ENCODE measurements at places on chromosomes 7 and 10.

DNA sequence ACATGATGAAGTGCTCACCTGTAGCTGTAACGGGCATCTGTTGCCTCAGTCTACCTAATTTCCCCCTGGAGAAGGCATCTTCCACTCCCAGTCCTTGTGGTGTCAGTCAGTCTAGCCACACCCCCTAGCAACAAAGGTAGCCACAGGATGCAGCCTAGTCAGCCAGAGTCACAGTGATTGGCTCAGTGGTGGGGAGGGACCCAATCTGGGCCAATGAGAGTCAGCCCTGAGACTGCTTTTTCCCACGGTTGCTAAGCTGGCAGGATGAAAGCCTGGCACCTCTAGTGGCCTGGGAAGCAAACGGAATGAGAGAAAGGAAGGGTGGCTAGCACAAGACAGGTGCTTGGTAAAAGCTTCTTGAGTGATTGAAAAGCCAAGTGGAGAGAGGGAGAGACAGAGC is 118.6 kb downstream of the SH3PXD2A start:
- no peak for DNase-seq

DNA sequence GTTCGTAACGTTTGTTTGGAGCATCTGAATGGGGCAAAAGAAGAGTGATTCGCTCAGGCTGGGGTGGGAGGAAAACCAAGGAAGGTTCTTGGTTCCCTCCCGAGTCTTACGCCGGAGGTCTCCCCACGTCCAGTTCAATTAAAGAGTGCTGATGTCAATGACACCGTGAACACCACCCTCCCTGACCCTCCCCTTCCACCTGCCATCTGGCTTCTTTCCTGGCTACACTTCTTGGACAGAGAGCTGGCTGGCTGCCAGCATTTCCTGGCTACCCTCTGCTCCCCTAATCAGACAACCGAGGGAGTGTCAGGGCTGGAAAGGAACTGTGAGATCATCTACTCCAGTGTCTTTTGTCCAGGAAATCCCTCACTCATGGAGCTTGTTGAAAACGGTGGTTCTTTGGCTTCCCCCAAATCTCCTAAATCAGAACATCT is 24.1 kb upstream of the FFAR4 start:
- DNase-seq, result peak; percentile 71

DNA sequence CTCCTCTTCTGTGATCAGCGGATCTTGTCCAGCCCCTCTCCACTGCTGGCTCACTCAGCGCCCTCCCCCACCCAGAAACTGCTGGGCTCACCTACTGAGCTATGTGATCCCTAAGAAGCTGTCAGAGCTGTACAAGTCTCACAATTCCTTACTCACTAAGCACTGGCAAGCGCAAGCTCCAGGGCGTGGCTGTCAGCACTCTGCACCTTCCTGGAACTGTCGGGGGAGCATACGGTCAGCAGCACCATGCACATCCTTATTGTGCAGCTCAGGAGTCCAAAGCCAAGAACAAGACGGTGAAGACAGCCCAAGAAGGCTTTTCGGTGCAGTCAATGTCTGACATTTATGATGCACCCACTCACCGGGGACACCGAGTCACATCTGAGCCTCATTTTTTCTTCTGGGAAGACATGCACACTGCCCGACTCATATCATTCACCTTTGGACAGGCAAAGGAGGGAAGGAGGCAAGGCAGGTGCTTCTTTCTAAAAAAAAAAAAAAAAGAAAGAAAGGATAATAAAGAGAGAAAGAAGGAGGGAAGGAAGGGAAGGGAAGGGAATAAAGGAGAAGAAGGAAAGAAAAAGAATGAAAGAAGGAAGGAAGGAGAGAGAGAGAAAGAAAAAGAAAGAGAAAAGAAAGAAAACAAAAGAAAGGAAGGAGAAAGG is 56.3 kb downstream of the ASB13 start:
- DNase-seq, result no peak

DNA sequence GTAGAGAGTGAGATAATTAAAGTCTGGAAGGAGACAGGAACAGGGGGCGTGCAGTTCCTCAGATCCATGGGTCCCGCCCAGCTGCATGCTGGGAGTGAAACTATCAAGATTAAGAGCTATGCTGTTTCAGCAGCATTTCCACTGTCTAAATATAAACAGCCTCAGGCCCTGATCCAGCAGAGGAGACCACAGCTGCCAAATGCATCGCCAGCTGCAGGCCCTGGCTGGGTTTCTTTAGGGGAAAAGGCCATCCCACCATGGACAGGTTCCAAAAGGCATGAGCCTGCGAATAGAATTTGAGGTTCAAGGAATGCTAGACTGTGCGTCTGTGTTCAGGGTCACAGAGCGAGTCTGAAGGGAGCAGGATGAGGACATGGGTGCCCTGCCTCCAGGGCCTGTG is 411.4 kb downstream of the PAXIP1 start:
- no peak for DNase-seq

- DNase-seq, result peak; percentile 18
Measured at GRCh38 chr10:132555648-132556575, 18.3 kb downstream of the INPP5A start.

DNA sequence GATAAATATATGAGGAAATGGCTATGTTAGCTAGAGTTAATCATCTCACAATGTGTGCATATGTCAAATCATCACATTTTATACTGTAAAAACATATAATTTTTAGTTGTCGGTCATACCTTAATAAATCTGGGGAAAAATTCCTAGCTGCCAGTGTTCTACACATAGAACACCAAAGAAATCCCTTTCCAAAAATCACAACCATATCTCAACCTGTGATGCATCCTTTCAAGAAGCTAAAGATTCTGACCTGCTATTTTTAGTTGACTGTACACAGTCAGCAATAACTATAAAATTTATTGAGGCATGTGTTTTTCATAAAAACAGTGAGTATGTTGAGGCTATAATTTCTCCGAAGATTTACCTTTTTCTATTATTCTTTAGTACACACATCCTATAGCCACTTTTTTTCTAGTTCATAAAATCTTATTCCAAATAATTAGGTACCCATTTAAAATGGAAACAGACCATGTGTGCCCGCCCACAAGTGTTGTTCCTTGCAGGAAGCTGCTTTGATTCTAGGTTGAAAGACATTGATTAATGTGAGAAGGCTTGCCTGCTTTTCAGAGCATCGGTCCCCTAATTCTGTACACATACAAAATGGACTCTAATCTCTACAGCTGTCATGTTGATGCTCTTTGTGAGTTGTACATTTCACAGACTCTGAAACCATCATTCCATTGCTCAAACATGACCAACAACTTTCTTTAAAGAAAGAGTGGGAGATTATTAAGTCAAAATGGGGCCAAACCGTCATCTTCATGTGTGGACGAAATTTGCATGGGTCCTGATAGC is 117.5 kb upstream of the LRRN3 start:
- no peak for DNase-seq

DNA sequence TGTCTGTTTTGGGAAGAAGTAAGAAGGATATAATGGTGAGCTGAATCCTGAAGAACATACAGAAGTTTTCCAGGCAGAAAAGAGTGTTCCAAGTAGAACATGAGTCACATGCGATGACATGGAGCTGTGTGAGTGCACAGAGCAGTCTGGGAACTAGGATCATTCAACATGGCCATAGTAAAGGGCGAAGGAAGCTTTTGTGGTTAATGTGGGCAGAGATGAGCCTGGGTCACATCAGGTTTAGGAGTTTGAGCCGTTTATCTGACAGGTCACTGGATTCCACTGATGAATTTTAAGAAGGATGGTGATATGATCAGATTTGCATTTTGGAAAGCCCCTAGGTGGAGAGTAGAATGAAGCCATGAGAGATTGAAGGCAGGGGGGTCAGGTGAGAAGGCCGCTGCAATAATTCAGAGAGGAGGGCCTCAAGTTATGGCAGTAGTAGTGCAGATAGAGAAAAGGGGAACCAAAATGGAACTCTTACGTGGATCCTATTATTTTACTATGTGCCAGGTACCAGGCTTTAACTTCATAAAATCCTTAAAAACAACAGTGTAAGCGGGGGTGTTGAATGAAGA is 171.3 kb downstream of the RNLS start:
- DNase-seq, result no peak

GRCh38 chr10:70648427-70648826 is 23.9 kb upstream of the ADAMTS14 start:
- no peak for DNase-seq

DNA sequence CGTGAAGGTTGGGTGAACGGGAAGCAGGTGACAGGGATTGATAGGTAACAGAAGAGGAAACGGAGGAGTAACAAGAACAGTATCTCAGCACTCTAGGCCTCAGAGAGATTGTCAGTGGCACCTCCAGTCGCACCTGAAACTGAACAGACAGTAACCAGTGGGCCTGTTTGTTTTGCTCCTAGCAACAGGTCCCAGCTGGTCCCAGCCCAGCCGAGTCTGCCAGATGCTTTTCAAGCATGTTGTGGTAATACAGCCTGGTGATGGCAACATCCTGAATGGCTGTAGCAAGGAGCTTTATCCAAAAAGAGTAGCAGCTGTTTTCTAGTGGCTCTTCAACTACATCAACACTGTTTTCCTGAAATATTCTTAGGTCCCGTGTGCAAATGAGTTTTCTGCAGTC is 4.7 kb downstream of the CACNB2 start:
- DNase-seq, result peak; percentile 62

DNA sequence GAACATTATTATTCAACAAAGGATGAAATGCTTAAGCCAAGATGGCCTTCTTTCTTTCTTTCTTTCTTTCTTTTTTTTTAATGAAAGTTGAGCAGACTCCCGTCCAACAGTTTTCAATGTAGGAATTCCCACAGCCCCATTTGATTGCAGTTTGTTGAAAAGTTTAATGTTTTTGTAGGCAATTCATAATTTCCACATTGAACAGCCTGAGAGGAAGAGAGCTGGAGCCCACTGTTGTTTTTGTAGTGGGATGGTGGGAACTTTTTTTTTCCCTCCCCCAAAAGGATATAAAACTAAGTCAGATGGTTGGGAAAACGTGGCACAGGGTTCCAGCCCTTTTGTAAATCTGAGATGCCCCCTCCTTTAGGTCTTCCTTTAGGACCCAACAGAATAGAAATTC is 86.6 kb downstream of the TCF7L2 start:
- no peak for DNase-seq

GRCh38 chr7:78082556-78082955 is 284.0 kb downstream of the PHTF2 start:
- DNase-seq, result no peak

DNA sequence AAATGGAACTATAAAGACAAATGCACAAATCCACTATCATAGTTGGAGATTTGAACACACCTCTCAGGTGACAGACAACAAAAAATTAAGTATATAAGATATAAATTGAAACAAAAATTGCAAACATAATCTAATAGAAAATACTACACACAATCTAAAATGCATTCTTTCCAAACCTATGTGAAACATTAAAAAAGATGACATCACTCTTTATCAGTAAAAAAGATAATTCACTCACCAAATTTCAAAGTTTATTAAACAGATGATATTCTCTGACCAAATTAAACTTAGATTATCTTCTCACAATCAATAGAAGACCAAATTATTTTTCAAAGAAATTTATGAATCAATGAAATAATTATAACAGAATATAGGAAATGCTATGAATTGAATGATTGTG is 4.0 kb downstream of the ZWINT start:
- DNase-seq, result no peak

GRCh38 chr10:95290461-95291364 is at the start of gene PDLIM1:
TSS of gene PDLIM1 (minus strand) at chr10:95291003. CDS start at chr10:95290915, 88 bp downstream.
- DNase-seq, result peak; percentile 83

- no peak for DNase-seq
Measured at GRCh38 chr7:7428806-7429205, 106.9 kb downstream of the COL28A1 start.

- no peak for DNase-seq
Measured at GRCh38 chr10:132450466-132450824, 53.4 kb downstream of the PWWP2B start.

DNA sequence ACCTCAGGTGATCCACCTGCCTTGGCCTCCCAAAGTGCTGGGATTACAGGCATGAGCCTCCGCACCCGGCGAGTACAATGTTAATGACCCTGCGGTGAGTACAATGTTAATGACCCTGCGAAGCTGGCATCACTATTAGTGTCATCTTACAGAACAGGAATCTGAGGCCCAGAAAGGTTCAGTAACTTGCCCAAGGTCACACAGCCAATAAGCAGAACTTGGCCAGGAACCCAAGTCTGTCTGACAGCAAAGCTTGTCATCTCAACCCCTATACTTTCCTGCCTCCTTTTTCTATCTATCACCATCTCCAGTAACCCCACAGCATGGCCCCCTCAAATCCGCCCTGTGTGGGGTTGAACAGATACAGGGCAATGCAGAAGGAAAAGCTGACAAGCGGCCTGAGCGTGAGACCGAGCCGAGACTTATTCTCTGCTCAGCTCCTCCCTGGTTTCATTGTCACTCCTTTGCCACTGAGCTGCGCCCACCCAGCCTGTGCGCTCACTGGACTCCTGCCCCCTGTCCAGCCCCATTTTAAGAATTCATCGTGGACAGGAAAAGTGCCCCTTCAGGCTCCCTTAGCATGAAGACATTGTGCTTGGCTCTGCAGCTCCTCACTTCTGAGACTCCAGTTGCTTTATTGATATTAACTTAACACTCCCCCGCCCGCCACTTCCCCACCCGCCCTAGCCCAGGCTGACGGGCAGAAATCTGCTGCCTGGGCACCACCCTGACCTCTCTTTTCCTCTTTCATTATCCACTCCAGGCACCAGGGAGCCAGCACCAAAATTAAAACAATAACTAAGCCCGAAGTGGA is 58.1 kb upstream of the LBX1 start:
- no peak for DNase-seq

GRCh38 chr7:121219026-121219425 is 109.8 kb upstream of the WNT16 start:
- no peak for DNase-seq

DNA sequence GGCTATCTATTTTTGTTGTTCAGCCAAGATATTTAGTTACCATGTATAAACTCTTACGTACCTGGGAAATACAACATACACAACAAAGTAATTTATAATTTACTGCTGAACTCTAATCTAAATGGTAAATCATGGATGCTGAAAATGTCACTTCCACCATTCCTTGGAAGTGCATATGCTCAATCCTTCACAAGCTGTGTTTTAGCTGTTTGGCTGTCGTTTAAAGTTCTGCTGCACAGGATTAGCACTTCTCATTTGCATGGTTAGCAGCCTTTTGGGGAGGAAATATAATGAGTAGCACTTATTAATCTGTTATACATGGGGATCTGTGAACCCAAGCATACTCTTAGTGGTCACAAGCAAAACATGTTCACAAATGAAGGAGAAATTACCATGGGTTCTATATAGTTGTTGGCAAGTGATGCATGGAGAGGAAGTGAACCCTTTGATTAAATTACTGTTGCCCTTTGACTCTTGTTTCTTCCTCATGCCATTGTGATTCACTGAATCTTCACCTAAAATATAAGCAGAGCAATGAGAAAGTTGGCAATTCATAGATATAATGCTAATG is 18.5 kb downstream of the PIK3CG start:
- no peak for DNase-seq

GRCh38 chr7:69722843-69723242 is 124.6 kb downstream of the AUTS2 start:
- no peak for DNase-seq

- DNase-seq, result no peak
Measured at GRCh38 chr7:2810682-2811415, 33.3 kb downstream of the GNA12 start.

- no peak for DNase-seq
Measured at GRCh38 chr7:22355620-22356009, 1.3 kb downstream of the RAPGEF5 start.

GRCh38 chr7:69906283-69906995 is 308.2 kb downstream of the AUTS2 start:
- no peak for DNase-seq
